Stimulated activated CD8-positive, alpha-beta memory T cell treated with anti-CD3 and anti-CD28 coated beads, Interleukin-15, amount 100 ng/mL, for 24 hours (primary cell): ENCODE measurements at places on chromosomes 1 and 21.

- no peak for DNase-seq
Measured at GRCh38 chr1:145997016-145997717, 788 bp upstream of the TXNIP start.

- no peak for DNase-seq
Measured at GRCh38 chr1:180080439-180080838, 74.2 kb upstream of the QSOX1 start.

DNA sequence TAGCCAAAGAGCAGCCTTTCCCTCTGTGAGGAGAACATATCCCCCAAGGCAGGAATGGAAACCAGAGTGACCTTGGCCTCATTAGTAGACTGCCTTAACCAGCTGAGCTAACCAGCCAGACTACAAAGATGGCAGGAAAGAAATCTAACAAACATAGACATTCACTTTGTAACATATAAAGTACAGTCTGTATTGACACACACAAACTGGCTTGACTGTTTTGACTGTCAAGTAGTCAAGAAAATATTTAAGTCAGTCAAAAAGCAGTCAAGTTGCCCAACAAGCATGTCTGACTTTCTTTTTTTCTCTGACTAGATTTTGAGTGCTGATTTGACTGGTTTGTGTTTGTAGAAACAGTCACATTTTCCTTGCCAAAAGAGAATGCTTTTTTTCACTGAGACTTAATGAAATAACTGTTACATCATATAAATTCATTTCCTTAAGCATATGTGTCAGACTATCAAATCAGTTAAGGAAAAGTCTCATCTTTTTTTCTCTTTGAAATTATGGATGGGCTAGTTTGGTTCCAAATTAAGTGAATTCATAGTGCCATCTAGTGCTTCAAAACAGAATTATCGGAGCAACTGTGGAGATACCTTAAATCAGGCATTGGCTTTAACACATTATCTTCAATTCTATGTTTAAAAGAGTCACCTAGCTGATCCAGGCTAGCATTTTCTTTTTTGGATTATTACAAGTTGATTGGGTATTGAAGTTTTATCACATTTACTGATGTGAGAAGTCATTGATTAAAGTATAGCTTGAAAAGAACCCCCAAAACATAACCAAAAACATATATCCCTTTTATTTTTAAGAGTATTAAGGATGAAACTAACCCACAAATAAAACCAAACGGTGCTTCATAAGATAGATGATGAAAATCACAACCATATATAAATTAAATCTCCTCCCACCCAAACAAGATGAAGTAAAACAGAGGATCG is 75.0 kb downstream of the ATP6V1G3 start:
- DNase-seq, result no peak

GRCh38 chr1:5770981-5771765 is 221.1 kb downstream of the NPHP4 start:
- no peak for DNase-seq

- no peak for DNase-seq
Measured at GRCh38 chr1:230090194-230090711, 23.2 kb downstream of the GALNT2 start.

- DNase-seq, result no peak
Measured at GRCh38 chr1:215219372-215219771, 136.8 kb downstream of the KCNK2 start.

DNA sequence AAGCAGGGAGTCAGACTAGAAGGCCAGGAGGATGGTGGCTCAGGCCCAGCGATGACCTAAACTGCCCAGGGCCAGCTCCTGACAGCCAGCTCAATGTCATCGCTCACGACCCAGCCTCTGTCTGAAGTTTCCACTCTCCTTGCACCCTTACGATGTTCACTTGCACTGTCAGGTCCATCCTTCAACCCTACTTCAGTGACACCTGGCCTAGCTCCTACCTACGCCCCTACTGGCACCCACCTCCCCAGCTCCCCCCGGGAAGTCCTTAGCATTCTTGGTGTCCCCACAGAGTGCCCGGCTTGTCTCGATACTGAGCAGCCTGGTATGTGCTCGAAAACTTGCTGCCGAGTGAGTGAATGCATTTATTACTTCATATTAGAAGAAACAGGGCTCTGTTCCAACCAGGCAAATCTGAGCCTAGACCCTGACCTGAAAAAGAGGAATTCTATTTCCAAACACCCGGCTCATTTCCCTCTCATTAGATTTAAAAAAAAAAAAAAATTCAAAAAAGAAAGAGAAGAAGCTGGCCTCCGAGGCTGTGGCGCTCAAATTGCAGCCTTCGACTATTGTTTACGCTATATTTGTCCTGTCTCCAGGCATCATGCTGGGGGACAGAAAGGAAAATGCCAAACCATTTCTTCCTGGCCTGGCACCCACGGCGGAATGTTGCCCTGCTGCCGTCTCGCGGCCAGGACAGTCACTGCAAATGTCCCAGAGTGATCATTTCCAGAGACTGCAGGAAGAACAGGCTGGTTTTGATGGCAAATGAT is 29.8 kb upstream of the LRRC38 start:
- DNase-seq, result no peak

GRCh38 chr1:213621077-213621476 is 366.7 kb upstream of the PROX1 start:
- DNase-seq, result no peak

GRCh38 chr1:50326026-50326425 is 97.2 kb downstream of the DMRTA2 start:
- DNase-seq, result no peak

DNA sequence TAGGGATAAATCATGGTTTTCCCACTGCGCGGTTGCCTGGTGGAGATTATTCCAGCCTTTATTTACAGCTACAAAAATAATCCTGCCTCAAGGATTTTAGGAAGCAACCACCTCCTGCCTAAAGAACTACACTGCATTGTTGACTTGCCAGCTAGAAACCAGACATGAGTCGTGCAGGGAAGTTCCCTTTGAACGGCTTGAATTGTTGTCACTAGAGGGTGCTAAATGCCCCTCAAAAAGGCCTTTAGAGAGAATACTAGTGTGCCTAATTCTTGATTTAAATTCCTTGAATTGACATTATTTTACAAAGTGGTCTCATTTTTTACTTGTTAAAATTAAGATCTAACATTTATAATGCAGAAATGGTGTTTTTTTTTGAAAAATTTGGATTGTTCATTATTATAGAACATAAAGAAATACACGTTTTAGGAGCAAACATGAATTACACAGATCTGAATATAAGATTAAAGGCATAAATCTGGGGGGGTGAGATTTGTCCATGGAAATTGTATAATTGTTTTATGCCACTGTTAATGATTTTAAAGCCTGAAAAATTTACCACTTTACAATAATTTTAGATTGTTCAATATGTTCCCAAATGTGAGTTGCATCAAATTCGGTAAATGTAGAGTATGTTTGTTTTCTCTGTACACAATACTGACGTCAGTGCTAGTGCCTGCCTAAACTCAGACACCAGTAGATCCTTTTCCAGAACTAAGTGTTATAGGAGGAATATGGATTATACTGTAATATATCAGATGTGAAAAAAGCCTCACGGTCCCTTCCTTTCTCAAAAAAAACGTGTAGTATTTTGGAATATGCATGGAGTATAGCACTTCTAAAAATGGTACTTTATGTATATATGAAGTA is 7.6 kb upstream of the ERG start:
- DNase-seq, result no peak

DNA sequence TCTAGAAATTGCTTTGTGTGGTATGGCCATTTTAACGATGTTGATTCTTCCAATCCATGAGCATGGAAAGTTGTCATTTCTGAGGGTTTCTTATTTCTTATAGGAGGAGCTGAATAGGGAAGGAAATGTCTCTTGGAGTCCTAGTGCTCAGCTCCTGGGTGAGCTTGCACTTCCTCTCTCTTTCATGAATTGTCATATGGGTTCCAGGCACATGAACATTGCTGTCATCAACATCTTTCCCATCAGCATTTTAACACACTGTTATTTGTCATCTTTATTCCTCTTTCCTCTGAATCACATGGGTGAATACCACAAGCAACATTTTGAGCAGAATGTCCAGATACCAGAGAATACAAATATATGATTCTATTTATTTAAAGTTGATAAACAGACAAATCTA is 23.4 kb downstream of the SLAMF6 start:
- no peak for DNase-seq

DNA sequence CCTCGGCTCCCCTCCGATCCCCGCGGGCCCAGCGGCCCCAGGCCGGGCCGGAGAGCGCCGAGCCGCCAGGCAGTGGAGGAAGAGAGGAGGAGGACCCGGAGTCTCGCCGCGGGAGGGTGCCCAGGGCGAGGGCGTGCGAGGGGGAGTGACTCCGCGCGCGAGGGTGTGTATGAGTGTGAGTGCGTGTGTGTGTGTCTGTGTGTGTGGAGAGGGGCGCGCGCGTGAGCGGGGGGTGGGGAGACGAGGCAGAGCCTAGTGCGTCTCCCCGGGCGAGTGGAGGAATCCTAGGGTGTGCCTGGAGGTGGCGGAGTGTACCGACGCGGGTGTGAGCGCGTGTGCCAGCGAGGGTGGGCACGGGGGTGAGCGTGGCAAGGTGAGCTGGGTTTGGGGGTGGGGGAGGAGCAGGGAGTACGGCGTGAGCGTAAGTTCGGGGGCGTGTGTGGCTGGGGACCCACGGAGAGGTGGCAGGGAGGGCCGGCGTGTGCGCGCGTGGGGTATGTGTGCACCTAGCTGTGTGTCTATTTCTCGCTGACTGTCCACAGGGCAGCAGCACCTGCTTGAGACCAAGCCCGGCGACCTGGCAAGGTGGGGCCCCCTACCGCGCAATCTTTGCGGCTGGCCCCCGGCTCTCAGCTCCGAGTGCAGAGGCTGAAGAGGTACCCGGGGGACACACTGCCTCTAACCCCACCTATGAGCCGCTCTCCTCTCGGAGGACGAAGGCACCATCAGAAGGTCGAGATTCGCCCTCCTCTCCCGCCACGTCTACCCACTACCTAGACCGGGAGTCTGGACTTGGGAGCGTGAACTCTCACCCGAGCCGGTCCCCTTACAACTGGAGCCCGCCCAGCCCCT is 784 bp upstream of the KCND3 start:
- no peak for DNase-seq

GRCh38 chr1:160951443-160952128 is 3.0 kb downstream of the ITLN2 start:
- peak; percentile 19 for DNase-seq

GRCh38 chr1:70941563-70941962 is 106.1 kb downstream of the PTGER3 start:
- DNase-seq, result no peak

- DNase-seq, result no peak
Measured at GRCh38 chr1:199472978-199473377, 554.5 kb upstream of the NR5A2 start.

DNA sequence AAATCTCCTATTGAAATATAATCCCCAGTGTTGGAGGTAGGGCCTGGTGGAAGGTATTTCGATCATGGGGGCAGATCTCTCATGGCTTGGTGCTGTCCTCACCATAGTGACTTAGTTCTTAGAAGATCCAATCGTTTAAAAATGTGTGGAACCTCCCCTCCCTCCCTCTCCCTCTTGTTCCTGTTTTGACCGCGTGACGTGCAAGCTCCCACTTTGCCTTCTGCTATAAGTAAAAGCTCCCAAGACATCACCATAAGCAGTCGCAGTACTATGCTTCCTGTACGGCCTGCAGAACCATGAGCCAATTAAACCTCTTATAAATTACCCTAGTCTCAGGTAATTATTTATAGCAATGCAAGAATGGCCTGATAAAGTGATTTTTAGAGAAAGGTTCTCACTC is 10.9 kb upstream of the RGS2 start:
- no peak for DNase-seq

DNA sequence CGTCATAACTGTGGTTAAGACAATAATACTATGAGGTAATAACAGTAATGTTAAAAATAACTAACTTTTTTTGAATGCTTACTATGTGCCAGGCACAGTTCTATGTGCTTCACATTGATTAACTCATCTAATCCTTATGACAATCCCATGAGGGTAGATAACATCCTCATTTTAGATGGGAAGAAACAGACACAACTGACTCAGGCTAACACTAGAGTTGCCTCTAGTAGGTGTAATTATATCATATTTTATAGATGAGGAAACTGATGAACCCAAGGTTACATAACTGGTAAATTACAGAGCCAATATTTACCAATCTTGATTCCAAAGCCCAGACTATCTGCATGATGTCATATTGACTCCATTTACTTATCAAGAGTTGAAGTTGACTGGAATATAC is 23.5 kb downstream of the SERPINC1 start:
- no peak for DNase-seq

DNA sequence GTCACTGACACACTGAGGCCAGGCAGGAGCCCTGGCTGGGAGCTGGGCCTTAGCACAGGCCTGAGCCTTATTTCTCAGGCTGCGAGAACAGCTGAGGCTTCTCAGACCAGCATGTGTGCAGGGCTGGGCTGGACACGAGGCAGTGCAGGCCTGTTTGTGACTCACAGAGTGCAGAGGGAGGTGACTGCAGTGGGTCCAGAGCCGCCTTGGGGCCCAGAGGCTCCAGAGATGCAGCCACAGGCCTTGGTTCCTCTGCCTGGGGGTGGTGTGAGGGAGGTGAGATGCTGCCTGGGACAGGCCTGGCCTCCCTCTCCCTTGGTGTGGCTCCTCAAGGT is 61.2 kb upstream of the ETV3 start:
- no peak for DNase-seq

DNA sequence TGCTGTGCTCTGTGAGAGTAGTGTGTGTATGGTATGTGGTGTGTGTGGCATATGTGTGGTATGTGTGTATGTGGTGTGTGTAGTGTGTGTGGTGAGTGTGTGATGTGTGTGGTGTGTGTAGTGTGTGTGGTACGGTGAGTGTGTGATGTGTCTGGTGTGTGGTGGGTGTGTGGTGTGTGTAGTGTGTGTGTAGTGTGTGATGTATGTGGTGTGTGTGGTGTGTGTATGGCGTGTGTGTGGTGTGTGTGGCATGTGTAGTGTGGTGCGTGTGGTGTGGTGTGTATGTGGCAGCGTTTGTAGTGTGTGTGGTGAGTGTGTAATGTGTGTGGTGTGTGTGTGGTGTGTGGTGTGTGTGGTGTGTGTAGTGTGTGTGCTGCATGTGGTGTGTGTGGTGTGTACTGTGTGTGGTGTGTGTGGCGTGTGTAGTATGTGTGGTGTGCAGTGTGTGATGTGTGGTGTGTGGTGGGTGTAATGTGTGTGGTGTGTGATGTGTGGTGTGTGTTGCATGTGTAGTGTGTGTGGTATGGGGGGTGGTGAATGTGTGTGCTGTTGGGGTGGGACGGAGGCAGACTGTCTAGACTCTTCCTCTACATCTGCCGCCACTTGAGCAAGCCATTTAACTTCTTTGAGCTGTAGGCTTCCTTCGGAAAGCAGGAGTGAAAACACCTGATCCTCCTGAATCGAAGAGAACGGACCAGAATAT is 33.5 kb downstream of the GPA33 start:
- no peak for DNase-seq

GRCh38 chr1:242784084-242784483 is 259.6 kb upstream of the PLD5 start:
- DNase-seq, result no peak

GRCh38 chr1:155858800-155859233 is 550 bp upstream of the SYT11 start:
- DNase-seq, result no peak

GRCh38 chr1:15459771-15460707 is 3.5 kb downstream of the CELA2A start:
- DNase-seq, result no peak
